Tongue (tissue), 3 donors: ENCODE measurements at places on chromosomes 5 and 9.

DNA sequence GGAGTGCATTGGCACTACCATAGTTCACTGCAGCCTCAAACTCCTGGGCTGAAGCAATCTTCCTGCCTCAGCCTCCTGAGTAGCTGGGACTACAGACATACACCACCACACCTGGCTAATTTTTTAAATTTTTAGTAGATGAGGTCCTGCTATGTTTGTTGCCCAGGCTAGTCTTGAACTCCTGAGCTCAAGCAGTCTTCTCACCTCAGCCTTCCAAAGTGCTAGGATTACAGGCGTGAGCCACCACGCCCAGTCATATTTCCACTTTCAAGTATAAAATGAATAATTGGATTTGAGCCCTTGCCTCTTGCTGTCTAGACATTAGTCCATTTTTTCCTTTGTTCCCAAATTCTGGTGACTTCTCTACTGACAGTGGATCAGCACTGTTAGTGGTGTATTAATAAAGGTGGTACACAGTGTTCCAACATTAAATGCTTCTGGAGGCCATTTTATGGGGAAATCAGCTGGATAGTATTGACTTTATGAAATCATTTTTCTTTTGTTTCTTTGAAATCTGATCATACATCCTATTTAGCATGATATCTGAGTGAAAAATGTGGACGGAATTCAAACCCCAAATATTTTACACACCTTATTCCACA, 15.9 kb downstream of the ATP6V0E1 start:
- DNase-seq = no peak

GRCh38 chr9:135204177-135204576, 116.7 kb downstream of the OLFM1 start:
- no peak for DNase-seq

GRCh38 chr5:129747572-129748407, at the start of gene MINAR2:
MINAR2 (plus strand) TSS chr5:129748094; CDS start chr5:129748191, 97 bp downstream.
- no peak for DNase-seq

- DNase-seq = no peak
Observed at GRCh38 chr9:78253285-78253684, 17.4 kb downstream of the CEP78 start.

DNA sequence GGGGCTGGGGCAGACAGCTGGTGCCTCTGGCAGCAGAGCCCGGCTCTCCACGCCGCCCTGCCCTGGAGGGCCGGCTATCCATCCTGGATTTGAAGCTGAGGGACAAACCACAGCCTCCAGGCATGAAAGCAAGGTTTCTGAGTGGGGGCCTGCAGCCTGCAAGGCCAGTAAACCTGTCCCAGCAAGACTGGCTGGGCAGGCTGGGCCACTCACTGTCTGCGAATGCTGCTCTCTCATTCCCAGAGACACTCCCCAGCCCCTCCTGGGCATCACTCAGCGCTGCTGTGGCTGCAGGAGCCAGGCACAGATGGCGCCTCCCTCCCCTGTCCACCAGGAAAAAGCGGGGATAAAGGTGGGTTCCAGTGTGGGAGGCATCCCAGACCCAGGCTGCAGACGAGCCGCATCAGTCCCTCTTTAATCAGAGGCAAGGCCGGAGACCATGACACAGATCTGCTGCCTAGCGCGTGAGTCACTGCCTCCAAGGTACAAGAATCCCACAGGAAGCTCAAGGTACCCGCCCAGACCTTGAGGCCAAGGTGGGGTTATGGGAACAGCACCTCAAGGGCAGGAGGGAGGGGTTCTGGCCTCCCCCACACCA, 118.0 kb downstream of the VAV2 start:
- no peak for DNase-seq

- no peak for DNase-seq
Observed at GRCh38 chr5:142204219-142204618, 95.6 kb downstream of the NDFIP1 start.

DNA sequence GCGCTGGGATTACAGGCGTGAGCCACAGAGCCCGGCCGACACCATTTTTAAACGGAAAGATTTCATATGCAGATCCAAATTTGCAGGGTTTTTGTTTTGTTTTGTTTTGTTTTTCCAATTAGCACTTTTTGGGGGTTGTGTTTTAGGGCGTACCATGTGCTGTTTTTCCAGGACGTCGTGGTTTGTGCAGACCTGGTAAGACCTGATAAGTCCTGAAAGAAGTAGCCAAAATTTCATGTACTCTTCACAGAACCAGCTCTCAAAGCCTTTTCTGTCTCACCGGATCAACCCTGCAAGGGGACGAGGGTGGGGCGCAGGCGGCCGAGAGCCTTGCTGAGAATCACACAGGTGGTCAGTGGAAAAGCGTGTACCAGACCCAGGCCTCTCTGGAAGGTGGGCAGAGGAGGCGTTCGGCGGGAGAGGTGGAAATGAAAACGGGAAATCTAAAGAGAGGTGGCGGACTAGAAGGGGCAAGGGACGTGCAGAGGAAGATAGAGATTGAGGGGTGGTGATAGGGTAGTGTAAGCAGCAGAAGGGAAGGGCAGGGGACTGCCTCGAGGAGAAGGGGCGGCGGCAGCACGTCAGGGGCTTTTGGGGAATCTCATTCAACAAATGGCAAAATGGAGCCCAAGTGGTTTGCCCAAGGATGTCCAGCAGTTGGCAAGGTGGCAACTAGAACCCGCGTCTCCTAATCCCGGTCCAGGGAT, 1.1 kb upstream of the FAF2 start:
- DNase-seq = peak; percentile 16

GRCh38 chr9:27365707-27366376, 68.9 kb upstream of the EQTN start:
- no peak for DNase-seq

DNA sequence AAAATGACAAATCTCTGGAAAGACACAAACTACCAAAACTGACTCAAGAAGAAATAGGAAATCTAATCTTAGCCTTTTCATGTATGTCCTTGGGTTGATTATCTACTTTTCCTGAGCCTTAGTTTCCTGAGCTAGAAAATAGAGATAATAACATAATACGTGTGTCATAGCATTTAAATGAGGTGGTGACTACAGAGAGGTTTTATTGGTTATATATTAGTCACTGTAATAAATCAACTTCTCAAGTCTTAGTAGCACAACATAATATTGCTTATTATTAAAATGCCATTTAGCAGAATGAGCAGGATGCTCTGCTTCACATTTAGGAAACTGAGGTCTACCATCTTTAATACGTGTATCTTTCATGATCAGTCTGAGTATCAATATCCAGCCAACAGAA, 7.1 kb upstream of the PJA2 start:
- DNase-seq = no peak

- no peak for DNase-seq
Observed at GRCh38 chr5:61267116-61267515, 64.9 kb upstream of the ZSWIM6 start.

GRCh38 chr5:35247648-35248034, 17.4 kb upstream of the PRLR start:
- no peak for DNase-seq

GRCh38 chr9:97478301-97478981, 23.0 kb upstream of the TMOD1 start:
- DNase-seq = no peak

DNA sequence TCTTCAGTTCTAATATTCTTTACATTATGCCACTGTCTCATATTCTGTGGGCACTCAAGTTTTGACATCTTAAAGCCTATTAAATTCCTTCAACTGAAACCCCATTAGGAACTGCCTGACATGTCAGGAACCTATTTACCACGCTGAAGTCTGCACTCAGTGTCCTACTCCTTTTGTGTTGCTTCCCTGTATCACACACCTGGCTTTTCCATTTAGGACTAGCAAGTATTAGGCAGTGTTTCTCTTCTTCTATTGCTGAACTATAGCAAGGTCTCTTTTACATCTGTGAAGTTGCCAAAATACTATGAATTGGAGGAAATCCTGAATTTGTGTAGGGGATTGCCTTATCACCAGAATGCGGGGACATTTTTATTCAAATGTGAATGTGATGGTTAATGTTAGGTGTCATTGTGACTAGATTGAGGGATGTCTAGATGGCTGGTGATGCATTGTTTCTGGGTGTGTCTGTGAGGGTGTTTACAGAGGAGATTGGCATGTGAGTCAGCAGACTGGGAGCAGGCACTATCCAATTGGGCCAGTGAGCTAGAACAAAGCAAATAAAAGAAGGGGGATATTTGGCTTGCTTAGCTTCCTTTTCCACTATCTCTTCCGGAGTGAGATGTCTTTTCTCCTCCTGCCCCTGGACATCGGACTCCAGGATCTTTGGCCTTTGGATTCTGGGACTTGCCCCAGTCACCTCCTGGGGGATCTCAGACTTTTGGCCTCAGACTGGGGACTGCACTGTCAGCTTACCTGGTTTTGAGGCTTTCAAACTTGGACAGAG, 21.2 kb upstream of the VCAN start:
- no peak for DNase-seq

- peak; percentile 15 for DNase-seq
Observed at GRCh38 chr5:123486951-123487655, 24.9 kb upstream of the CSNK1G3 start.

- DNase-seq = no peak
Observed at GRCh38 chr5:100772006-100772405, 131.1 kb downstream of the ST8SIA4 start.

GRCh38 chr5:172453206-172453985, 929 bp downstream of the SH3PXD2B start:
- DNase-seq = peak; percentile 88

DNA sequence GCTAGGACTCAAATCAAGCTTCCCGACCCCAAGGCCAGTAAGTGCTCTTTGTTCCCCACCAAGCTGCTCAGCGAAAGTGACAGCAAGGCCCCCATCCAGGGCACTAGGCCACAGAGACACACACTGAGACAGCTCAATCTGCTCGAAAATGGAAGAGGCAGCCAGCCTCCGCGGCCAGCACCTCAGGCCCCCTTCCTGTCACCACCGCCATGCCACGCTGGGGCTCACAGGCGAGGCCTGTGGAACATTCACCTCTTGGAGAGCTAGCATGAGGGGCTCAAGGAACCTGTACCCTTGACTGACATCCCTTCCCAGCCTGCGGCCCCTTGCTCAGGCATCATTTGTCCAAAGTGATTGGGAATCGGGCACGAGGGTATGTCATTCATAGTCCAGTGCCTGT, 71.4 kb downstream of the PAX5 start:
- DNase-seq = no peak

- DNase-seq = no peak
Observed at GRCh38 chr5:150065346-150065745, 21.0 kb downstream of the CSF1R start.

- peak; percentile 41 for DNase-seq
Observed at GRCh38 chr5:54671111-54671531, 153.6 kb downstream of the SNX18 start.

GRCh38 chr5:67222243-67223025, 25.8 kb upstream of the CD180 start:
- no peak for DNase-seq

DNA sequence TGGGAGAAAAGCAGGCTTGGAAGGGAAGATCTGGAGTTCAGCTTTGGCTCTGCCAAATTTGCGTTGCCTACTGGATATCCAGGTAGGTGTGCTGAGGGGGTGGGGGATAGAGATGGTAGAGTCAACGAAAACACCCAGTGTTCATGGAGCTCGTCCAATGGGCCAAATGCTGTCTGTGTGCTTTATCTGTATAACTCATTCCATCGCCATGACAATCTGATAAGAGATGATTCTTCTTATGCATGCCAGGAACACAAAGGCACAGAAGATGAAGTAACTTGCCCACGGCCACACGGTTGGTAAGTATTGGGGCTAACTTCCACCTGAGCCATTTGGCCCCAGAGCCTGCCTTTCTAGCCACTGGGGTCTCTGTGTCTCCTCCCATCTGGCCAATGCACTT, 53.2 kb downstream of the BOD1 start:
- DNase-seq = no peak

DNA sequence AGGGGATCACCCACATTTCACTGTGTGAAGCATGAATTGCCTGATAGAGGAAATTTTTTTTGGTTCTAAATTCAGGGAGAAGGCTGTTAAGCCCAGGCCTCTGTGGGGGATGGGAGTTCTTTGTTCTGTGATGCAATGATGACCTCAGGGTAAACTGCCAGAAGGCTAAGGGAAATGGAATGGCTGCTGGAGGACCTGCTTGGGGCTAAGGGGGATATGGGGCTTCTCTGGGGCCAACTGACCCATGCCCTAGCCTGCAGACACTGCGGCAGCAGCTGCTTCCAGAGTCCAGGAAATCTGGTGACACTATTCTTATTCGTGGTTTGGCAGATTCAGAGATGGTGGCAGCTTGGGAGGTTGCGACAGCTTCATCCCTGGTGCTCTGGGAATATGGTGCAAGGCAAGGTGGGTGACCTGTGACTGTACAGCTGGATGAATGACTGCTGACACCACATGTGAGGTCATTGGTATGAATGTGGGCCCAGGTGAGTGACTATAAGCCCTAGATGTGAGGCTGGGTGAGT, 30.3 kb downstream of the VCP start:
- no peak for DNase-seq

- DNase-seq = peak; percentile 45
Observed at GRCh38 chr9:98986866-98987651, 43.4 kb downstream of the COL15A1 start.

GRCh38 chr5:73748510-73749400, 122.8 kb downstream of the ARHGEF28 start:
- DNase-seq = peak; percentile 7

DNA sequence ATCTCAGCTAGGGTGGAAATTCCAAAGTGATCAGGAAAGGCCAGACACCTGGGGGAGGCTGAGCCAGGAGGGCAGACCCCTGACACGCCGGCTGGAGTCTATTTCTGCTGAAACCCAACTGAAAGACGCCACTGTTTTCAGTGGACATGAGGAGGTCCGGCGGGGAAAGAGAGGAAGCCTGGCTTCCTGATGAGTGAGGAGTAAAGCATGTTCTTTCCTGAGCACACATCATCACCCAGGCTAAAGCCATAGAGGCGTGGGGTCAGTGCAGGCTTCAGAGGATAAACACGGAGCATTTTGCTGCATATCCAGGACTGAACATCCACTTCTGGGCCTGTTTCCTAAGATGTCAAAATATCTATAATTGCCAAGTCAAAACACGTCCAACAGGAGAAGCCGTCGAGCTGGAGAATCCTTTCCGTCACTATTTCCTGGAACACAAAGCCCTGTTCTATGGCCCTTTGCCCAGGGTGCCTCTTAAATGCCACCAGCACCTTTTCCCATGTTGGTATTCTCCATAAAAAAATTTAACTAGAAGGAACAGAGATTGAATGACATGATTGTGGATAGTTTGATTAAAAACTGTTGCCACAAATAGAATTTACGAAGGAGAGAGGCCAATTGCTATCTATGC, 597.9 kb upstream of the ADAMTS16 start:
- peak; percentile 12 for DNase-seq

- DNase-seq = no peak
Observed at GRCh38 chr9:69155341-69156030, 18.6 kb upstream of the TJP2 start.

DNA sequence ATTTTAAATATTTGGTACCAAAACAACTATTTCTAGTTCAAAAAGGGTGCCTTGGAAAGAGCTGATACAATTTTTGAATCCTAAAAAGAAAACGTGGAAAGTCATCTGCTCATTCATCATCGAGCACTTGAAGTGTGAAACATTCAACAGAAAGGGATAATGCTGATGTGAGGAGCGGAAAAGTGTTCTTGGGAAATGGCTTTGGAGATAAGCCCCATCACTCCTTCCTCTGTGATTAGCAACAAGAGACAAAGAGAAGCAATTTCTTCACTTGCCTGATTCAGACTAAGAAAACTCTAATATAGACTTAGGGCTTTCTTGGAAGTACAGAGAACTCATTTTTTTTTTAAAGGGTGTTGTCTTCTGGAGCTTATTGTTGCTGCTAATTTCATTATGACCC, 74.9 kb downstream of the C9orf152 start:
- DNase-seq = no peak

GRCh38 chr9:72977670-72978069, 24.8 kb upstream of the ALDH1A1 start:
- no peak for DNase-seq
